ENCODE measurements at places on chromosomes 6 and 20. TPM values are rescaled to one million over a fixed set of nuclear protein-coding genes. Genes with fewer than 3 reads are reported as not detected.

- DNase-seq = no peak
These were observed 11.3 kb downstream of the NFATC2 start for GRCh38 chr20:51531141-51531710.

- no peak for DNase-seq
These were observed 17.4 kb downstream of the HECA start for GRCh38 chr6:139152088-139152891.

The BCAS1 gene
- total RNA-seq = 109 TPM

DNA sequence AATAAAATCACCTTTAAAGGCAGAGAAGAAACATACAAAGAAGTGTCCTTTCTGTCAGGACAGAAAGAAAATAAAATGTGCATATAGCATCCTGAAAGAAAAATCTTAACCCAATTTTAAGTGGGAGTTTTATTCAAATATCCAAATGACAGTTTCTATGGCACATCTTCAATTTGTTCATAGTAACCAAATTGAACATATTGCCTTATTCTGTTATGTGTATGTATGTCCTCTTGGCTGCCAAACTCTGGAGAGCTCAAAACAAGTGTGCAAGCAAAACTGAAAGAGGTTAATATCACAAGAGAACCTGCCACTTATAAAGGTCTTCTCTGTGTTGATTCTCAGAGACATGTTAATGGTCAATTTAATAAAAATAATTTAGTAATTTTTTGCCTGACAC is 334.7 kb downstream of the BCKDHB start:
- DNase-seq = no peak

The POPDC3 gene
- 1.8 TPM for total RNA-seq

The KHDC1L gene
- total RNA-seq = 0.83 TPM

DNA sequence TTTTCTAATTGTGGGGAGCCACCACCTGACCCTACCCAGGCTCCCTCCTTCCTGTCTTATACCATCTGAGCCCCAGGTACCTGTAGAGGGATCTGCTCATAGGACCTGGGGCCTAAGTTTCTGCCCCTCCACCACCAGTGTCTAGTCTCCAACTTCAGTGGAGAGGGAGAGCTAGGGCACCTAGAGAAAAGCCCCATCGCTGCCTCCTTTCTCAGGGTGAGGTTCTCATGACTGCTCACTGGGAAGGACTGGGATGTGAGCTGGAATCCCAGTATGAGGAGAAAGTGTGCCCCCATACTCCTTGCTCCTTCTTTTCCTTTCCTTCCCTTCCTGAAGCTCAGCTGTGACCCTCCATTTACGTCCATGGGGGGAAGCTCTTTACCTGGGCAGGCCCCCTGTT is 231.6 kb downstream of the LRFN2 start:
- no peak for DNase-seq

The METTL24 gene
- total RNA-seq = 11.5 TPM

The RBM24 gene
- 2.9 TPM for total RNA-seq

DNA sequence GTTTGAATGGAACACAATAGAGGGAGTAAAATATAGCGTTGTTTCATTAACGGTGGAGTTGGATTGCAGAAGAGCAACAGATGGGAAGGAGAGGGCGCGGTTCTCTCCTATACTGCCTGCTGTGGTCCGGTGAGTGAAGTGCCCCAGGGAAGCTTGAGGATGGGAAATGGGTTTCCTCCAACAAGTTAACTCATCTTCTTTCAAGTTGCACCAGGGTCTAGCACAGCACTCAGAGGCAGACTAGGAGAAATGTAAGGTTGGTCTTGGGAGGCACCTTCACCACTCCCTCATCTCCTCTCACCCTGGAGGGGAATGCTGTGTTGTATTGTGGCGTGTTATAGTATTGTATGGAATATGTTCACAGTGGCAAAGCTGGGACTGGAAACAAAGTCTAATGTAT is 96.9 kb upstream of the SLC24A3 start:
- DNase-seq = no peak

The COL9A3 gene
- total RNA-seq = 33.5 TPM

The PPP1R3G gene
- total RNA-seq = 2.2 TPM

DNA sequence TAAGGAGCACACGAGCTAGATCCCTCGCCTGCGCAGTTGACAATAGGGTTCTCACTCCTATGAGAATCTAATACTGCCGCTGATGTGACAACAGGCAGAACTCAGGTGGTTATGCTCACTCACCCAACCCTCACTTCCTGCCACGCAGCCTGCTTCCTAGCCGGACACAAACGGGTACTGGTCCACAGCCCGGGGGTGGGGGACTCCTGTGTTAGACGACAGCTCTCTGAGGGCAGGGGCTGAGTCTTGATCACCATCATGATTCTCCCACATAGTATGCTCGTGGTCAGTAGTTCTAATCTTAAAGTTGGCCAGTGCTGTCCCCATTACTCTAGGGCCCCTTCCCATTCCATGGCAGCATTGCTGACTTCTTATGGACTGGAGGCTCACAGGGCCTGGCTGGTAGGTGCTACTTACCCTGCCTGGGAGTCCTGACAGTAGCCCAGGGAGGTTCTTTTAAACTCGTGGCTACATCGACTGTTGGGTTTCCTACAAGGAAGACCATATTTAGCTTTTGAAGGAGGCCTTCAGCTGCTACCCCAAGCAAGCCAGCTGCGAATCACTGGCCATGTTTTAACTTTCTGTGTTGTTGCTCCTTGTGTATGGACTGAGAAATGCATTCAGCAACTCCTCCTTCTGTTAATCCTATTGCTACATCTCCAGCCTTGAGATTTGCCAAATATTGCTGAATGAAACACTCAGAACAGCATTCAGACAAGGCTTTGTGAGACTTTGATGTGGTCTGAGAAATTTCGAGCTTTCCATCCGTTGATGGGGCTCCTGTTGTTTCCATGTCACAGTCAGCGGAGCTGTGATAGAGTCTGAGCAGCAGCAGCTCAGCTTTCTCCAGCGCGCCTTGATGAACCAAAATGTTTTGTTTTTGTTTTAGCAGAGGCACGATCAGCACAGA is 300.3 kb downstream of the NRN1 start:
- no peak for DNase-seq

Measured in spinal cord (tissue), 10 donors.